ENCODE measurements at places on chromosomes 5 and 9. TPM values are rescaled to one million over a fixed set of nuclear protein-coding genes. Genes with fewer than 3 reads are reported as not detected.
A peak's percentile ranks its signal among the peaks of the same experiment; 100 is the strongest.

- peaks cover 7% of the 10 kb centered on the region for H3K4me1 ChIP-seq
- H3K27ac ChIP-seq: no peak overlapping the region
- H3K27me3 ChIP-seq: no peaks in the 10 kb centered on the region
- no peaks in the 10 kb centered on the region for H3K36me3 ChIP-seq
These were observed 121.6 kb upstream of the ERCC6L2 start for GRCh38 chr9:95753762-95754465.

GRCh38 chr5:36945687-36946086 lies 69.1 kb downstream of the NIPBL start:
- DNase-seq: no peak
- no peaks in the 10 kb centered on the region for H3K27me3 ChIP-seq
- H3K4me1 ChIP-seq: peaks cover 23% of the 10 kb centered on the region
- no peak overlapping the region for H3K4me3 ChIP-seq
- no peaks in the 10 kb centered on the region for H3K36me3 ChIP-seq

Gene OLFML2A
- total RNA-seq: 0.12 TPM

- DNase-seq: no peak
- no peaks in the 10 kb centered on the region for H3K27me3 ChIP-seq
- no peak overlapping the region for H3K27ac ChIP-seq
- no peaks in the 10 kb centered on the region for H3K4me1 ChIP-seq
- H3K4me3 ChIP-seq: no peak overlapping the region
- no peaks in the 10 kb centered on the region for H3K36me3 ChIP-seq
These were observed 385.1 kb downstream of the SEMA5A start for GRCh38 chr5:9160747-9161146.

Gene TMEM171
- total RNA-seq: 0.83 TPM

Gene SLC27A6
- total RNA-seq: not detected

Gene ATP10B
- 1.4 TPM for total RNA-seq

Gene PCDHB9
- 0.21 TPM for total RNA-seq

- no peaks in the 10 kb centered on the region for H3K27me3 ChIP-seq
- no peak overlapping the region for H3K27ac ChIP-seq
- no peak overlapping the region for H3K4me3 ChIP-seq
- no peak for DNase-seq
These were observed 65.8 kb downstream of the C5orf15 start for GRCh38 chr5:133902511-133903118.

Gene DMRT2
- total RNA-seq: not detected

GRCh38 chr5:24226479-24226878 lies 418.3 kb downstream of the CDH10 start:
- no peaks in the 10 kb centered on the region for H3K4me1 ChIP-seq
- H3K4me3 ChIP-seq: no peak overlapping the region
- H3K27ac ChIP-seq: no peak overlapping the region

Gene FREM1
- total RNA-seq: 0.73 TPM

Gene PCDHGA3
- total RNA-seq: 0.62 TPM

Gene LCN10
- total RNA-seq: 0.39 TPM

GRCh38 chr5:6678385-6678784 lies 34.8 kb upstream of the TENT4A start:
- no peak for DNase-seq
- H3K36me3 ChIP-seq: no peaks in the 10 kb centered on the region
- no peak overlapping the region for H3K4me3 ChIP-seq
- peaks cover 7% of the 10 kb centered on the region for H3K4me1 ChIP-seq

DNA sequence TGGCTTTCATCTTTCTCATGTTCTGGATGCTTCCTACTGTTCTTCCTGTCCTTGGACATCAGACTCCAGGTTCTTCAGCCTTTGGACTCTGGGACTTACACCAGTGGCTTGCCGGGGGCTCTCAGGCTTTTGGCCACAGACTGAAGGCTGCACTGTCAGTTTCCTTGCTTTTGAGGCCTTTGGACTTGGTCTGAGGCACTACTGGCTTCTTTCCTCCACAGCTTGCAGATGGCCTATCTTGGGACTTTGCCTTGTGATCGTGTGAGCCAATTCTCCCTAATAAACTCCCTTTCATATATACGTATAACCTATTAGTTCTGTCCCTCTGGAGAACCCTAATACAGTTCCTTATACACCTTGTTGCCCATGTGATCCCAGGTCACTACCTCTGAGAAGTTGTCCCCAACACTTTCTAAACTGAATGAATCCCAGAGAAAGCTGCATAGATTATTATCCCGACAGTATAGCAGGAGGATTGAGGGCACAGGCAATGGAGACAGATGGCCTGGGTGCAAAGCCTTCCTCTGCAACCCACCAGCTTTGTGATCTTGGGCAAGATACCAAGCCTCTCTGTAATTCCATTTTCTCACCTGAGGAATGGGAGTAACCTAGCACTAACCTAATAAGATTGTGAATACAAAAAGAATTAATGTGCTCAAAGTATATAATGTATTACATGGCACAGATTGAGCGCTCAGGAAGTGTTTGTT lies 449.6 kb upstream of the BRINP1 start:
- H3K27me3 ChIP-seq: no peaks in the 10 kb centered on the region
- H3K4me1 ChIP-seq: no peaks in the 10 kb centered on the region
- no peaks in the 10 kb centered on the region for H3K36me3 ChIP-seq
- no peak overlapping the region for H3K4me3 ChIP-seq
- DNase-seq: no peak

GRCh38 chr5:83475391-83475863 lies 3.9 kb downstream of the VCAN start:
- H3K4me1 ChIP-seq: peaks cover 19% of the 10 kb centered on the region
- no peak for DNase-seq
- no peaks in the 10 kb centered on the region for H3K36me3 ChIP-seq

DNA sequence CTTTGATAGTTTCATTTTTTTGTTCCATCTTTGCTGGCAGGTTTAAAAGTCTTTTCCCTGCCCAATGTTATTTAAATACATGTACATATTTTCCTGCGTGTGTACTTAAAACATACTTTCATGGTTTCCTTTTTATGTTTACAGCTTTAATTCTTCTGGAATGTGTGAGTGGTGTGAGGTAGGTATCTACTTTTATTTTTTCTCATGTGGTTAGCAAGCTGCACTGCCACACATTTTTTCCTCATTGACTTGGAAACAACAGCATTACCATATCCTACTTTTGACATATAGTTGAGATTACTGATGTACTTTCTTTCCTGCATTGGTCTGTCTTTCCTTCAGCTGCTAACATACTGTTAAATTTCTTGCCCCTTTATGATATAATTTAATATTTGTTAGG lies 51.4 kb upstream of the COL15A1 start:
- H3K4me3 ChIP-seq: no peak overlapping the region
- no peaks in the 10 kb centered on the region for H3K4me1 ChIP-seq
- DNase-seq: no peak
- no peaks in the 10 kb centered on the region for H3K27me3 ChIP-seq
- no peak overlapping the region for H3K27ac ChIP-seq

DNA sequence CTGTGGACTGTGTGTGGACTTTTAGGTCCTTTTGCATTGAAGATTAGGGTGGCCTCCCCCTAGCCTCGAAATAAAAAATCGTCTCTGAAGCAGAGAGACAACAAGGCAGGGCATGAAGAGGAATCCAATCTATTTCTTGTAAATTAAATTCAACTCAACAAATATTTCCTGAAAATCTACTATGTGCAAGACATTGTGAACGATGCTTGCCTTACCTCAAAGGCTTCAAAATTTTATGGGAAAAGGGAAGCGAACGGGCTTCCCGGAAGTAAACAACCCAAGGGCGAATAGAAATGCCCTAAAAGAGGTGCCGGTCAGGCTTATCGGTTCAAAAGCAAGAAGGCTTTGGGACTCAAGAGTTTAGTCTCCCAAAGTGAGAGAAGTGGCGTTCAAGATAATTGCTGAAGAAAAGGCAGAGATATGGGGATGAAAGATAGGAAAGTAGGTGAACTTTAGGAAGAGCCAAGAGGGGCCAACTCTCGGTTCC lies 525 bp downstream of the KIF24 start:
- H3K4me3 ChIP-seq: peak overlapping the region; percentile 84
- no peaks in the 10 kb centered on the region for H3K27me3 ChIP-seq
- H3K4me1 ChIP-seq: peaks cover 7% of the 10 kb centered on the region
- no peak overlapping the region for H3K27ac ChIP-seq
- no peak for DNase-seq

DNA sequence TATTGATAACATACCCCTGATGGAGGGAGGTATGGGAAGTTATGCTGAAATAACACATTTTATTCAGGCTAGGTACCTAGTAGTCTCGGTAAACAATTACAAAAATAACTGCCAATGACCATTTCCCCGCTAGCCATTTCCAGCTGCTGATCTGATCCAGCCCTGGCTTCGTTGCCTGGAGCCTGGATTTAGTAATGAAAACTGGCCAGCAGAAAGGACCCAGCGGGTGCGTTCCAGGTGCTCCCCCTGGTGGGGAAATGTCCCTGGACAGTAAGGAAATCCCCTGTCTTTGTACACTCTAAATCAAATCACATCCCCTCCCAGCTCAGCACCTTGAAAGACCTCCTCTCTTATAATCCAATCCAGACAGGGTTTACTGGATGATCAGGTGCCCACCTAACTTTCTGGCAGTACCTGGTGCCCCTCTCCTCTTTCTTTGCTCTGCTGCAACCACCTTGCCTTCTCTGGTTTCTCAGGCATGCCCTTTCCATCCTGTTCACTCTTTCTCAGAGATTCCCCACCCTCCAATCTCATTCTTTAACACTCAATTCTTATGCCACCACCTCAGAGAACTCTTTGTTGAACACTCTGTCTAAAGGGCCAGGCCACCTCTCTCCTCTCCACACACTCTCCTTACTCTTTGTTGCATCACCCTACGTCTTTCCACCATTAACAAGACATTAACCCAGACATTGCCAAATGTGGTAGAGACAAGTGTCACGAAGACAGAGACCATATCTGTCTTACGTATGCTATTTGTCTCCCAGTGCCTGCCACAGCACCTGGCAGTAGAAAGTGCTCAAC lies 50.1 kb upstream of the SMAD5 start:
- peak; percentile 84 for DNase-seq
- H3K4me1 ChIP-seq: no peaks in the 10 kb centered on the region
- H3K27ac ChIP-seq: peak overlapping the region; percentile 92
- no peaks in the 10 kb centered on the region for H3K27me3 ChIP-seq
- H3K36me3 ChIP-seq: no peaks in the 10 kb centered on the region
- H3K4me3 ChIP-seq: no peak overlapping the region

DNA sequence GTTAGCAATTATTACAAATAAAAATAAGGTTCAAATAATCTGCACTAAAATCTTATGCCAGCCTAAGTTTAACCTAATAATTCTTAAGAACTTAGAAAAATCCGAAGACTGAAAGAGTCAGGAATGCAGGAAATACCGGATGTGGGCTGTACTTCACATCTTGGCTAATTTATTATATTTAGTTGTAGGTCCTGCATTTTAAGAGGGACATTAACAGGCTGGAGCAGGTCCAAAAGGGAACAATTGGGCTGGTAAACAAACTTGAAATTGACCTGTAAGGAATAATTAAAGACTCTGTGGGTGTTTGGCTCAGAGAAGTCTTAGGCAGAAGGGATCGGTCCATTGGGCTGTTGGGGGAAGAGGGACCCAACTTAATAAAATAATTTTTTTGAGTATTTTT lies 18.4 kb downstream of the GLRA1 start:
- no peak for DNase-seq
- H3K36me3 ChIP-seq: no peaks in the 10 kb centered on the region
- H3K4me3 ChIP-seq: no peak overlapping the region

- DNase-seq: peak; percentile 79
- H3K27me3 ChIP-seq: no peaks in the 10 kb centered on the region
- no peak overlapping the region for H3K27ac ChIP-seq
These were observed 404.0 kb downstream of the EBF1 start for GRCh38 chr5:158695595-158696330.

GRCh38 chr5:7377761-7378160 lies 18.2 kb upstream of the ADCY2 start:
- H3K4me1 ChIP-seq: no peaks in the 10 kb centered on the region
- H3K36me3 ChIP-seq: no peaks in the 10 kb centered on the region
- DNase-seq: no peak

Gene HOMER1
- 0.86 TPM for total RNA-seq

DNA sequence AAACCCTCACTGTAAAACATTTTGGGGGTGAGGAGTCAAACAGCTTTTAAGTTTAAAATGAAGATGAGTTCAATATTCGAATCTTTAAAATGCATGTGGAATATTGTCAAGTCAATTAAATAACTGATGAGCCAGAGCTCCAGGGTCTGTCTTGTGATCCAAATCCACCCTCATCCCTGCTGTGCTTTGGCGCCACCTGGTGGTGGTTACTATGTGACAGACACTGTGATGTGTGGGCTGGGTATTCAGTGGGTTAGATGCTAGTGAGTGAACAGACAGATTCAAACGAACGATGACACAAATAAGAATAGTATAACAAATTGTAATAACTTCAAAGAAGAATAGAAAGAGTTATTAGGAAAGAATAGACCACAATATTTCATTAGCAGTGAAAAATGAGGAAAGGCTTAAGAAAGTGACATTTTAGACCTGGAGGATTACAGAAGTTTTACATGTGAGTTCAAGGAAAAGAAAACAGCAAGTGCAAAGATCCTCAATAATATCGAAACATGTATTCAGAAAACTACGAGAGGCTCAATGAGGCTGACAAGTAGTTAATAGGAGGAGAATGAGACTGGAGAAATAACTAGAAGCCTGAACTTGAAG lies 51.4 kb upstream of the CHSY3 start:
- H3K27ac ChIP-seq: no peak overlapping the region
- H3K27me3 ChIP-seq: no peaks in the 10 kb centered on the region
- DNase-seq: peak; percentile 78
- no peaks in the 10 kb centered on the region for H3K36me3 ChIP-seq
- no peak overlapping the region for H3K4me3 ChIP-seq

DNA sequence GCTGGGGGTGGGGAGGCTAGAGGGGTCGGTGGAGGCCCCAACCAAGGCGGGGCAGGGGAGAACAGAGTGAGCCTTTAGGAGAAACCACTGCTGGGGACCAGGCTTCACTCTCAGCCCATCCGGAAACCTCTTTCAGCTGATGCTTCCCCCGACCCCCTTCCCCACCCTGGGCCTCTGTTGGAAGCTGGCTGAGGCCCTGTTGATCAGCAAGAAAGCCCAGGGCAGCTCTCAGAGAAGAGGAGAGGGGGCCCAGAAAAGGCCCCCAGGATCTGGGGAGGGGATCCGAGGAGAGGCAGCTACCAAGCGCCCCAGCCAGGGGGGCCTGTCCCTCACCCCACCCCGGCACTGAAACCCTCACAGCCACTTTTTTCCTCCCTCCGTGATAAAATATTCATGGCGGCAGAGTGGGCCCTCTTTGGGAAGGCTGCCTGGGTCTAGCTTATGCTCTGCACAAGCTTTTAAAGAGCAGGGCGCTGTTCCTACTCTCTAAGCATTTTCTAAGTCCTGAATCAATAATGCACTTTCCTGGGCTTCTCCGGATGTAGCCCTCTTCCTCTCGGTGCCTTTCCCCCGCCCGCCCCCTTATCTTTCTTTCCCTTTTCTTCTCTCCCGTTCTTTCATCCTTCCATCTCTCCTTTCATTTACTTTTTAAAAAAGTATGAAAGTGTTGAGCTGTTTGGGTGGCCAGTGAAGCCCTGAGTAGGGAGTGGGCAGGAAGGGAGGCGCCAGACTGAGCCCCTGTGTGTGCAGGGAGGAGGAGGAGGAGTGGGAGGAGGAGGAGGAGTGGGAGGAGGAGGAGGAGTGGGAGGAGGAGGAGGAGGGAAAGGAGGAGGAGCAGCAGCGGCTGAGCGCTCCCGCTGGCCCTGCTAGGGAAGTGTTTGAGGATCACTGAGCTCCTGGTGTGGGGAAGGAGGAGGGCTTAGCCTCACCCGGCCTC lies 23.5 kb downstream of the NTNG2 start:
- H3K27ac ChIP-seq: no peak overlapping the region
- no peaks in the 10 kb centered on the region for H3K36me3 ChIP-seq
- DNase-seq: no peak
- H3K4me3 ChIP-seq: no peak overlapping the region
- no peaks in the 10 kb centered on the region for H3K4me1 ChIP-seq

GRCh38 chr5:164832516-164832915 lies 1327.1 kb downstream of the MAT2B start:
- DNase-seq: no peak
- no peaks in the 10 kb centered on the region for H3K36me3 ChIP-seq
- H3K27ac ChIP-seq: no peak overlapping the region
- H3K4me1 ChIP-seq: no peaks in the 10 kb centered on the region
- H3K27me3 ChIP-seq: no peaks in the 10 kb centered on the region

Data from right lobe of liver (tissue), 6 donors.